ENCODE measurements at places on chromosomes 3 and 15.

- DNase-seq, result no peak
Measured at GRCh38 chr15:84836844-84837243, 19.7 kb downstream of the ALPK3 start.

GRCh38 chr3:94183551-94183950 lies 120.7 kb downstream of the NSUN3 start:
- DNase-seq, result no peak

DNA sequence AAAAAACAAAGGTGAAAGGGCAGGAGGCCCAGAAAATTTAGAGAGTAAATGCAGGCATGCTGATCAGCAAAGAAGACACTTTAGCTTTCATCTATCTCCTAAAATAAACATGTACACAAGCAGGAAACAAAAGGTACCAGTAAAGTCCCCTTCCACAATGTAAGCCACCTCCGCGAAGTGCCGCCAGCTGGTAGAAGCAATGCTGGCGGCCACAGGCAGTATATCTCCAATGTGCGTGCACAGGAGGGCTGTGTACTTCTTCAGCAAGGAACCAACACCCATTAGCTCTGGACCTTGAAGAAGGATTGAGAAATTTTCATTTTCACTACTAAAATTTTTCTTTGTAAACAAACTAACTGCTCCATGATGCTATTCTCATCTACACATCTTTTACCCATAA lies 75.4 kb downstream of the HERC2 start:
- no peak for DNase-seq

DNA sequence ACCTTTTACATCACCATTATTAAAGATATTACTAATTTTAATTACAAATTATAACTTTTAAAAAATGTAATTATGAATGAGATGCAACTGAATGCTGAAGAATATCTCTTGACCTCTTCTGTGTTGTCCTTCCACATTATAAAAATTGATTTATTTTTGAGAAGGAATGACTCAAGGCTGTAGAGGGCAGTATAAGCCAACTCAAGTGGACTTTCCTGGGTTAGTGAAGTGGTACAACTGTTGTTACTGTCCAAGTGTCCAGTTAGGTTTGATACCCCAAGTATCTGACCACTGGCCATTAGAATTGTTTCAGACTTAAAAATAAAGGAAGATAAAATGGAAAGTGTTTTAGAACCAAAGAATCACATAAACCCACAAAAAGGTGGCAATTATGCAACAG lies 51.9 kb downstream of the BBX start:
- DNase-seq, result no peak

DNA sequence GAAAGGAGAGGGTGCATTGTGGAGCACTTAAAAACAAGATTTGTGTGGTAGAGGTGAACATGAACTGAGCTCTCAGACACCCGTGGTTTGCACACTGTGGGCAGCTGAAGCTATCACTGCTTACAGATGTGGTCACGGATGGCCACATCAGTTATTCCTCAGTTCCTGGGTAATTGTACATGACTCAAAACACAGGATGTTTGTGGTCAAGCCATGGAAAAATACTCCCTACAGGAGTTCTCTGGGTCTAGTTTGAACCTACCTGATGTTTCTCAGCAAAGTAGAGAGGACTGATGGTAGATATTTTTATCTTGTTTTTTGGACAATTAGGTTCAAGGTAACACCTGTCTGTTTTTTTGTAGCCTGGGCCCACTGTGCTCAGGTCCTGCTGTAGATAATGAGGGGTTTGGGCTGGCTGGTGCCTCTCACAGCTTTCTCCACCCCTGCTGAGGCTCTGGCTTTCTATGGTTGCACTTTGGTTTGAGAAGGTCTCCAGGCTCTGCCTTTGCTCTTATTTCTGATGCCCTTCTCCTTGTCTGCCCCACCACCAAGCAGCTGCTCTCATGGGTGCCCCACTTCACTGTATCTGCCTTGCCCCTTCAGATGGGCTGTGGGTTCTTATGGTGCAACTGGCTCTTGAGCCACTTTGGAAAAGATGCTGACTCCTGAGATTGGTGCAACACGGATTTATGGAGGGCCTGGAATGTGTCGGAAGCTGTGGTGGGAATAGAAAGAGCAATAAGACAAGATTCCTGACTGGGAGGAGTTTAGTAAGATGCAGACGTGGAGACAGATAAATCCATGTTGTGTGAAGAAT lies 40.1 kb downstream of the CDCP1 start:
- DNase-seq, result peak; percentile 90
